ENCODE measurements at places on chromosomes 1 and 21.

DNA sequence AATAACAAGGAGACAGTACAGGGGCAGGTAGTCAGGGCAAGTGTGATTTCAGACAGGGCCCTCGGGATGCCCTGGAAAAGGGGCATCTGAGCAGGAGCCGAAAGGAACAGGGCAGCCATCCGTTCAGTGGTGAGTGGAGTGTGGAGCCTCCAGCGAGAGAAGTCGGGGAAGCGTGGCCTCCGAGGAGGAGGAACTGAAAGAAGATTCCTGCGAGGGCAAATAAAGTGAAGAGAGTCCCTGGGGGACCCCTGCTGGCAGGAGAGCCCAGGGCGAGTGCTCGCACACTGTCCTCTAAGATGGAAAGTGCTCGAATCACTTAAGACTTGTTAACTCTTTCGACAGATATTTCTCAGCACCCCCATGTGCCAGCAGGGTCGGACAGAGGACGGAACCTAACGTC, 3.5 kb upstream of the UTS2 start:
- H3K27ac ChIP-seq = no peak overlapping the region
- DNase-seq = no peak
- H3K4me3 ChIP-seq = no peak overlapping the region
- H3K4me1 ChIP-seq = no peaks in the 10 kb centered on the region
- no peaks in the 10 kb centered on the region for H3K36me3 ChIP-seq
- H3K27me3 ChIP-seq = no peaks in the 10 kb centered on the region

GRCh38 chr1:66575739-66576138, 41.8 kb downstream of the SGIP1 start:
- no peaks in the 10 kb centered on the region for H3K27me3 ChIP-seq
- no peak for DNase-seq
- no peak overlapping the region for H3K27ac ChIP-seq
- no peak overlapping the region for H3K4me3 ChIP-seq
- H3K36me3 ChIP-seq = no peaks in the 10 kb centered on the region
- H3K4me1 ChIP-seq = peaks cover 13% of the 10 kb centered on the region

DNA sequence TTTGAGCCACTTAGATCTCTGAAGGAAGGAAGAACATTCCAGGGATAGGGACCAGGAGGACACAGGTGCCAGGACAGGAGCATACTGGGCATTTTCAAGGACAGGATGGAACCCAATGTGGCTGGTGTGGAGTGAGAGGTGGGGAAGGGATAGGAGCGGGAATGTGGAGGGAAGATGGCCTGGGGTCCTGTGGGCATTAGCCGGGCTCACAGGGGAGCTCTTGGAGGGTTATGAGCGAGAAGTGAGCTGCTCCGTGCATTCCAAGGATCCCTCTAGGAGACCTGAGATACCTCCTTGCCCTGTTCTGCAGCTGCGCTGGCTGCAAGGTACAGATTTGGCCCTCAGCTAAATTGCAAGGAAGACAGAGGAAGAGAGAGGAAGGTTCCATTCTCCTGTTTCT, 87.5 kb downstream of the IER5 start:
- DNase-seq = no peak
- H3K36me3 ChIP-seq = no peaks in the 10 kb centered on the region
- peaks cover 17% of the 10 kb centered on the region for H3K4me1 ChIP-seq
- no peaks in the 10 kb centered on the region for H3K27me3 ChIP-seq

GRCh38 chr1:116394270-116394669, 21.2 kb downstream of the ATP1A1 start:
- H3K4me3 ChIP-seq = no peak overlapping the region
- no peak overlapping the region for H3K27ac ChIP-seq
- DNase-seq = no peak
- peaks cover 74% of the 10 kb centered on the region for H3K36me3 ChIP-seq
- no peaks in the 10 kb centered on the region for H3K4me1 ChIP-seq
- no peaks in the 10 kb centered on the region for H3K27me3 ChIP-seq

- no peak for DNase-seq
- H3K36me3 ChIP-seq = no peaks in the 10 kb centered on the region
- H3K4me3 ChIP-seq = no peak overlapping the region
- no peak overlapping the region for H3K27ac ChIP-seq
- no peaks in the 10 kb centered on the region for H3K4me1 ChIP-seq
- no peaks in the 10 kb centered on the region for H3K27me3 ChIP-seq
Measured at GRCh38 chr1:85059563-85059962, 11.3 kb upstream of the MCOLN3 start.

DNA sequence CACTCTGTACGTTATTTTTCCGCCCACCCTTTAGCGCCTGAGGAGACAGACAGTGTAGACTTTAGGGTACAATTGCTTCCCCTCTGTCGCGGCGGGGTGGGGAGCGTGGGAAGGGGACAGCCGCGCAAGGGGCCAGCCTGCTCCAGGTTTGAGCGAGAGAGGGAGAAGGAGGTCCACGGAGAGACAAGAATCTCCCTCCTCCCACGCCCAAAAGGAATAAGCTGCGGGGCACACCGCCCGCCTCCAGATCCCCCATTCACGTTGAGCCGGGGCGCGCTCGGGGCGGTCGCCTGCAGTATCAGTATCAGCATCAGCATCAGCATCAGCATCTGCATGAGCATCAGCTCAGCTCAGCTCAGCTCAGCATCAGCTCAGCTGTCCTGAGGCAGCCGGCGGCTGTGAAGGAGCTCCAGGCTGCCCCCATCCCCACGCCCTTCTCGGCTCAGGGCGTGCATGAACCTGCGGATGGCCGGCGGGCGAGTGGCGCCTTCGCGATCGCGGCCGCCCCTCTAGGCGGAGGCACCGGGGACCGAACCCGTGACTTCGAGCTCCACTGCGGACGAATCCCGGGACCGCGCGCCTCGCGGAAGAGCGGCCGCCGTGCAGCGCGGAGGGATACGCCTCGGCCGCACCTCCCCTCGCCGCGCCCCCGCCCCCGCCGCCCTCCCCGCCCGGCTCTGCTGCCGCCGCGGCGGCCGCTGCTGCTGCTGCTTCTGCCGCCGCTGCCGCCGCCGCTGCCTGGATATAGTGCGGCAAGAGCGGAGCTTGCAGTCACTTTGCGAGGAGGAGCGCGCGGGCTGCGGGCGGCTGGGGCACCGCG, at the start of gene NCAM2:
NCAM2 (plus strand) TSS at position 774 of the 820 bp plus-strand sequence.
- no peaks in the 10 kb centered on the region for H3K36me3 ChIP-seq
- DNase-seq = peak; percentile 78
- no peak within 1 kb of the TSS for H3K27ac ChIP-seq

GRCh38 chr1:207031632-207032264, 808 bp downstream of the C1orf116 start:
- no peak overlapping the region for H3K27ac ChIP-seq
- no peaks in the 10 kb centered on the region for H3K36me3 ChIP-seq
- H3K4me3 ChIP-seq = no peak overlapping the region
- no peaks in the 10 kb centered on the region for H3K4me1 ChIP-seq
